ENCODE measurements at places on chromosomes 3 and 15. TPM values are rescaled to one million over a fixed set of nuclear protein-coding genes. Genes with fewer than 3 reads are reported as not detected.

DNA sequence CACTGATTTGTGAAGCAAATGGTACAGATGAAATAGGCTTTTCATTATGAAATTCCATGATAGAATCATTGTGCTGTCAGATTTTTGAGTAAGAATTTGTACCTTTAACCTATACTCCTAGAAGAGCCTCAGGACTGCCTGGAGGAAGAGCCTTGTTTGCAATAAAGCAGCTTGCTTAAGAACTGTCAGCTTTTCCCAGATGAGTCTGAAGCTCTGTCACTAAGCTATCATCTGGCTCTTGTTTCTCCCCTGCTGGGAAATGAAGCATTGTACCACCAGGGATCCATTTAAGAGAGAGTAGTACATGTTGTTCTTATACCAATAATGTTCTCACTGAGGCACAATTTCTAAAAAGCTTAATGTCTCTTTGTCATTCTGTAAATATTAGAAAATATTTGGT, 85.1 kb upstream of the FLNB start:
- no peak for DNase-seq

DNA sequence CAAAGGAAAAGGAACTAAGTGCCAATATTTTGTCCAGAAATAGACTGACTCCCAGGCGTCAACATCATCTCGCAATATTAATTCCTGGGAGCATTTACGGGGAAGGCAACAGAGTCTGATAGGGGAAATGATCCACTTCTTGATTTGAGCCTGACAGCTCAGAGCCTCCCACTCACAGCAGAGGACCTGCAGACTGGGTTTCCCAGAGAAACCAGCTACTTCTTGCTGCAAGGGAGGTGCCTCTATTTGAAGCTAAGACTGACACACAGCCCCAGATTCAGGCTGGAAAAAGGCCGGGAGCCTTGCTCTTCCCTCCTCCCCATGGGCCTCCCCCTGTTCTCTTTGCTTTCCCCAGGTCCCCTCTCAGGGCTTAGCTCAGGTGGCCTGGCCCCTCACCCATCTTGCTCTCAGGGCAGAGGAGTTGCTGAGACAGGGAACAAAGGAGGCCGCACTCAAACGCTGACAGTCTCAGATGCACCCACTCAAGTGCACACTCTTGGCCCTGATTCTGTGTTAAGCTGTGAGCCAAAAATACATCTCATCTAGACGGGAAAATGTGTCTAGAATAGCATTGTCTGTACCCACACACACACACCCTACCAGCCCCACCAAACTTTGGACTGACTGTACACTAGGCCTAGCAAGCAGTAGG, 49.8 kb upstream of the DCLK3 start:
- no peak for DNase-seq

Gene GOLIM4
- total RNA-seq: 22.4 TPM

Gene TP63
- total RNA-seq: not detected

DNA sequence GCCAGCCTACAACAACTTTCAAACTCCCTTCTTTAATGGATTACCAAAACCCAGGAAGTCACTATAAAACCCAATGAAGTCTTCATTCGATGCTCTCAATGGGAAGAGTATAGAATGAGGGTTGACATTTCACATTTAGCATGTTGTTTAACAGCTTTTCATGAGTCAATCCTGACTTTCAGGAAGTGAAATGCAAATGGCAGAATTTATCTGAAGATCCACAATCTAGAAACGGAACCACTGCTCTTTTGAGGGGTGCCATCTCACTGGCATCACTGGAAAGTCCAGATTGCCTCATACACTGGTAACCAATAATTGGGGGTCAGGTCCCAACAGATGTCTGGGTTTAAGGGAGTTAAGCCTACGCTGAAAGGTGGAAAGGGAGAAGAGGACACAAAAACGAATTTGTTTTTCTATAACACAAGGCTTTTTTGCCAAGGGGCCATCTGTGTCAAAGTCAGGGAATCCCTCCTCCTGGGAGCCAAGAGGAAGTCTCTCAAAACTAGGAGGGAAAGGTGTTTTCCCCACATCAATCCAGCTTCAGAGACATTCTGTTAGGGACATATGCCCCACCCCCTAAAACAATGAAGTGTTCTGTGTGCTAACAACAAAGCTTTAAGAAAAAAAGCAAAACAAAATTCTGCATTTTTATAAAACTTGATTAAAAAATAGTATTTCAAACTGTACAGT, 12.0 kb upstream of the ATP1B3 start:
- no peak for DNase-seq

Gene ANKUB1
- total RNA-seq: not detected

- DNase-seq: no peak
These were observed 100.8 kb upstream of the NEDD4 start for GRCh38 chr15:56094171-56094570.

Gene TMEM212
- not detected for total RNA-seq

Measured in Caki2 (cell line).